ENCODE measurements at places on chromosomes 2 and 18. TPM values are rescaled to one million over a fixed set of nuclear protein-coding genes. Genes with fewer than 3 reads are reported as not detected.
A peak's percentile ranks its signal among the peaks of the same experiment; 100 is the strongest.

The INO80C gene
- total RNA-seq: 35.2 TPM

DNA sequence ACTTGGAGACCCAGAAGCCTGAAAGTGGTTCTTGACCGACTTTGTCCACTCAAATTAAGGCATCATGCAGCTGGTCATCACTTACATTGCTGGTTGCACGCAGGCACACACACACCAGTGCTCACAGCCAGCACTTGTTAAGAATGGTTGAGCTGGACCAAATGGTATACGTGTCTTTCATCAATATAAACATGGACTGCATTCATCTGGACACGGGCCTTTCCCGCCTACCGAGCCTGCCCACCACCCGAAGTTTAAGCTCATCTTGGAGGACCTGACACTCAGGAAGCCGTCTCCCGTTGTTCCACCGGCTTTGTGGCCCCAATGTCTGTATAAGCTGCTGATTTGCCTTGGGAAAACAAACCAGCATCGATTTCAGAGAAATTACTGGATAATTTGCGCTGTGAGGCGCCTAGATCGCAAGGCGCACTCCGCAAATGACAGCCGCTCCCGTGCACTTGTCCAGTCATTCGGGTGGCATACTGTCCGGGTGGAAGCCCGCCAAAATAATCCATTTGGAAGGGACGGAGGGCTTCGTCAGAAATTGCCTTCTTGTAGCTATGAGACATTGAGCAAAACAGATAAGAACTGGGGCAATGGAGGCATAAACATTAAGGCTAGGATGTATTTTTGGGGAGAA lies 40.1 kb upstream of the AKAIN1 start:
- no peak for DNase-seq

GRCh38 chr2:206556357-206556949 lies 85.8 kb upstream of the FAM237A start:
- DNase-seq: no peak

GRCh38 chr2:80896576-80896975 lies 592.0 kb upstream of the LRRTM1 start:
- DNase-seq: no peak

- no peak for DNase-seq
Observed at GRCh38 chr2:72148837-72149555, 1.3 kb upstream of the CYP26B1 start.

DNA sequence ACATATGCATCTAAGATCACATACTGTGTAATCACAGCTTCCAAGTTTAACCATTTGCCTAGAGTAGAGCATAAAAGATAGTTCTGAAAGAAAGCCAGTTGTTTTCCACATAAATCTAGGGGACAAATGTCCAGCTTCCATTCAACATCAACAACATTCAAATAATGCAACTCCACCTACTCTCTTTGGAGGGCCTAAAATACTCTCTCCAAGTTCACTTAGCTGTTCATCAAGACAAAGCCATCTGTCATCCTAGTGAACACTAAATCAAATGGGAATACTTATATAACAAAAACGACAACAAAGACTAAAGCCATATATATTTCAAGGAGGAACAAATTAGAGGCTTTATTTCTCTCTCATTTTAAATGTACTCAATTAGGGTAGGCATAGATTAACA lies 221.5 kb upstream of the CDH2 start:
- no peak for DNase-seq

DNA sequence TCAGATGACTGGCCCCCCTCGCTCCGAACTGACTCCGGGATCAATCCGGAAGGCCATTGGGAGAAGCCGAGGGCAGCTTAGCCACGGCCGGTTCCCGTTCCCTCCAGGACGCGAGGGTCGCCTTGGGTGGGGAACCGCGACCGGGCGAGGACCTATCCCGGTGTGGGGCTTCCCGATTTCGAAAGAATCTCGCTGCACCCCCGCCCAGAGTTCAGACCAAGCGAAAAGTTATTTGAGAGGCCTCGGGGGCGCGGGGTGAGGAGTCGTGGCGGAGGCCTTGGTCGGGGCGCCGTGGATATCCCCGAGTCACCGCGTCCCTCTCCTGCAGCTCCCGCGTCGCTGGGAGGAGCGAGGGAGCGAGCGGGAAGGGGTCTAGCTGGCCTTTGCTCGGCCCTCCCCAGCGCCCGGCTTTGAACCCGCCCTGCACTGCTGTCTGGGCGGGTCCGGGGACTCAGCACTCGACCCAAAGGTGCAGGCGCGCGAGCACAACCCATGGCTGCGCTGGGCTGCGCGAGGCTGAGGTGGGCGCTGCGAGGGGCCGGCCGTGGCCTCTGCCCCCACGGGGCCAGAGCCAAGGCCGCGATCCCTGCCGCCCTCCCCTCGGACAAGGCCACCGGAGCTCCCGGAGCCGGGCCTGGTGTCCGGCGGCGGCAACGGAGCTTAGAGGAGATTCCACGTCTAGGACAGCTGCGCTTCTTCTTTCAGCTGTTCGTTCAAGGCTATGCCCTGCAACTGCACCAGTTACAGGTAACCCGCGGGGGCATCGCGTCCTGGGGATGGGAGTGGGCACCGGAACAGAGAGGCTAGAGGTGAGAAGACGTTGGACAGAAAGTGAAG lies at the start of gene CYP27A1:
TSS of gene CYP27A1 (plus strand) at position 457 of the 837 bp plus-strand sequence. CDS start at position 493, 36 bp downstream.
- DNase-seq: no peak

DNA sequence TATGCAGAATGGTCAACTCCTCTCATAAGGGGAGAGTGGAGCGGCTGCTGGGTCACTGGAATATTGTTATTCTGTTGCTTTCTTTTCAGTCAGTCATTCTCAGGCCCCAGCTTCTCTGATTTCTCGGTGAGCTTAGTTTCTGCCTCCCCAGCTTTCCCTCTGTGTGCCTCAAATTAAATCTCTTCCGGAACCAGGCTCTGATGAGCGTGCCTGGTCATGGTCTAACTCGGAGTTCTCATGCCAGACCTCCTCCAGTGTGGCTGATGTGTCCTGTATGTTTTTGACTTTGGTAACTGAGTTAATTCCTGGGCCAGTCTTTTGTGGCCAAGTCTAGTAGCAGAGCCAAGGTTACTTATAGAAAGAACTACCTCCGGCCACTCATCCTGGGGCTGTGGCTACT lies 4.9 kb upstream of the STK11IP start:
- no peak for DNase-seq

The FSHR gene
- total RNA-seq: not detected

DNA sequence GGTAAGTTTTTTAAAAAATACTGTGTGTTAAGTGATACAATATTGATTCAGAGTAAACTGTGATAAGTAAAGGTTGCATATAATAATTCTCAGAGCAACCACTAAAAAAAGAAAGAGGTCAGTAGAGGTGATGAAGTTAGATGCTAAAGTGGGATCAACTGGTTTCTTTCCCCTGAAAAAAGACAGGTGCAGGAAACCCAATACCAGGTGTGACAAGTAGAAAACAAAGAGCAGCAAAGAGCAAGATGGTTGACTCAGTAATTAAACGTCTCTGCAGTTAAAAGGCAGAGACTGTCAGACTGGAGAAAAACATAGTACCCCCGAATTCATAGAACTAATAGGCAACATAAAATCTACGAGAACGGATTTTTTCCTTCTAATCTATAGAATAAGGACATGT lies 128.3 kb downstream of the ATP9B start:
- DNase-seq: no peak

GRCh38 chr18:3223356-3223755 lies 3.6 kb upstream of the MYOM1 start:
- no peak for DNase-seq

The LRP1B gene
- total RNA-seq: not detected

DNA sequence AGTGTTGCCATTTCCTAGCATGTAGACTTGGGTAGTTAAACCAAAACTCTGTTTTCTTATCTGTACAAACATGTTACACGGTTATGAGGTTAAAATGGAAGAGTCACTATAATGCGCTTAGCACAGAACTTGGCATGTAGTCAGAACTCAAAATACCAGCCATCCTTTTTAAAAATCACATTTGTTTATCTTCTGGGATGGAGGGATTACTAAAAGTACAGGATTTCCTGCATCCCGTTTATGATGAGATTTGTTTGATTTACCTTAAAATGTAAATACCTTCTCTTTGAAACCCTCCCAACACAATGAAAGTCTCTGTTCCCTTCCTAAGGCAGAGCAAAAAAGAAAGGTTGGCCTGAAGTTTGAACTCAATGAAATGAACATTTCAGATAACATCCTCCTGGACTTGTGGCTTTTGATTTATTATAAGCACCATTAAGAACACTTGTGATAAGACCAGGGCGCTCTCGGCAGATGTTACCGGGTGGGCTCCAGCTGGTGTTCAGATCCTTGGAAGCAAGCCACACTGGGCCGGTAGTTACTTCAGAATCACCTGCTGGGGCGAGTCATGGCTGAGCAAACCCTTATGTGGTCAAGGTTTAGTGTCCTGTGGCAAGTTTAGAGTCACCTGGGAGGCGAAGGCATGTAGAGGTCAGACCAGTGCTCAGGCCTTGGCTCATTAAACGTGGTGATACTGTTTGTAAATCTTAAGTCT lies 105.7 kb downstream of the MGAT5 start:
- no peak for DNase-seq

DNA sequence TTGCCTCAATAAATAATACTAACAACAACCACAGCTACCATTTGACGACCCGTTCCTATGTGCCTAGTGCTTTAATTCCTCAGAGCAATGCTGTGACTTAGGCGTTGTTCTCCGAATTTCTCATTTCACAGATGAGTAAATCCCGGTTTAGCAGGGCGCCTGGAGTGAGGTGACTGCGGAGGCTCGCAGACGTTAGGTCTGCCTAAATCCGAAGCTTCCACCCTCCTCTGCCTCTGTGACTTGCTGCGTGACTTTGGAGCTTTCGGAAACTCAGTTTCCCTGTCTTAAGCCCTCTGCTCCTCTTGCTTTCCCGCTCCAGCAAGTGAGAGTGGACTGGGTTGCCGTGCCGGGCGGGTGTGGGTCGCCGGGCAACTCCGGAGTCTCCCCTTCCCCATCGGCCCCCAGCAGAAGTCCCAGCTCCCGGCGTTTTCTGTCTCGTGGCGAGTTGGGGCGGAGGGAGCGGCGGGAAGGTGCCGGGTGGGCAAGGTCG lies 711 bp upstream of the ATOH8 start:
- DNase-seq: no peak

GRCh38 chr2:99478632-99479031 lies 11.2 kb downstream of the REV1 start:
- DNase-seq: no peak

The TUBB8B gene
- total RNA-seq: not detected

DNA sequence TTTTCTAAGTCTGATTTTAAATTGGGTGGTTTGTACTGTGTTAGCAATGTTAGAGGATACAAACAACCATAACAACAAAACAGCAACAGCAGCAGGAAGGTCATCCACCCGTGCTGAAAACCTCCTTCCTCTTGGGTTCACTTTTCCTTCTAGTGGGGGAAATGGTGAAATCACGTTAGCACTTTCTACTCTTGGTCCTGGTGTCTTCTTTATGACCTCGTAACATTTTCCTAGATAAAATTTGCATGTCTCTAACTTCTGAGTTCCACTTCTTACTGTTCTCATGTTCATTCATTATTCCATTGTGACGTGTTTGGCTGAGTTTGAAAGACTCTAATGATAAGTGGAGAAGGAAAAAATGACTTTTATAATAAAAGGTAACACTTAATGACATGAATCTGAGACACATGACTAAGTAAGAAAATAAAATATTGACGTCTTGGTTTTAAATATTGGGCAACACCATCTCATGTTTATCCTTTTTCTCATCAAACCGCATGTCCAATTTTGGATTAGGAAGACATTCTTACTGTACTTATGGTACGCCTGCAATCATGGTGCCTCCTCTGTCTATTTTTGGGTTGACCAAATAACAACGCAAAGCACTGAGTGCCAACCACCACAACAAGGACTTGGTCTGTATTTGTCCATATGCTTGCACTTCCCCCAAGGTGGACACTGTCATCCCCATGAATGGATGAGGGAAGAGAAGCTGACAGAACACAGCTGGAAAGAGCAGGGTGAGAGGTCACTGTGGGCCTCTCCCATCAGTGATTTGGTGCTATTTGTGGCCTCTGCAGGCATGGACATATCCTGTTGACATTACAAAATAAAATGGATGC lies 25.7 kb upstream of the IL1R1 start:
- DNase-seq: no peak

The MOCOS gene
- total RNA-seq: 0.17 TPM

The C2orf42 gene
- total RNA-seq: 24.1 TPM

GRCh38 chr2:239662413-239663120 lies 261.7 kb upstream of the HDAC4 start:
- DNase-seq: no peak

GRCh38 chr2:202172439-202173211 lies 65.8 kb downstream of the SUMO1 start:
- DNase-seq: peak; percentile 25

GRCh38 chr2:229851870-229852269 lies 69.9 kb downstream of the TRIP12 start:
- DNase-seq: no peak

GRCh38 chr2:65443509-65444186 lies 11.2 kb upstream of the SPRED2 start:
- no peak for DNase-seq

The EIF4E2 gene
- total RNA-seq: 96.2 TPM

GRCh38 chr18:76827205-76828200 lies 5.1 kb downstream of the ZNF236 start:
- no peak for DNase-seq

GRCh38 chr2:150850641-150851040 lies 363.2 kb upstream of the RND3 start:
- no peak for DNase-seq

The CFC1 gene
- total RNA-seq: not detected

GRCh38 chr18:44795241-44795640 lies 114.6 kb downstream of the SETBP1 start:
- no peak for DNase-seq

GRCh38 chr2:36463365-36463764 lies 107.8 kb downstream of the CRIM1 start:
- DNase-seq: no peak

GRCh38 chr2:46561731-46562450 lies 82.5 kb downstream of the TMEM247 start:
- no peak for DNase-seq

DNA sequence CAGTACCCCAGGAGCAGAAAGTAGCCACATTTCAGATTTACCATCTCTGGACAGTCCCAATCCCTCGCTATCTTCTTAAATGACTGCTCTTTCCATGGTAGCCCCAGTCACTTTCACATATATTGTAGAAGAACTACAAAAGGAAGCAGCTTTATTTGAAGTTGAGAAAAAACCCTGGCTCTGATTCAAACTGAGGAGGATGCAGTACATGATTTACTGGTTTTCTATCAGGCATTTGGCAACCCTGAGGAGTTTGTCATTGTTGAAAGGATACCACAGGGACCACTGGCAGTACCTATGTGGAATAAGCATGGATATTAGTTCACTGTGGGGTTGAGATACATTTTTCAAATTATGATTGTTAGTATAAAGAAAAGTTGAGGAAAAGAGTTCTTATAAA lies 640.9 kb upstream of the SETBP1 start:
- no peak for DNase-seq

The SCTR gene
- not detected for total RNA-seq

GRCh38 chr2:100924520-100925451 lies 77.3 kb upstream of the RPL31 start:
- no peak for DNase-seq

The CRYBA2 gene
- total RNA-seq: not detected

The LAMA3 gene
- not detected for total RNA-seq
